Heart right ventricle (tissue), 16 donors: ENCODE measurements at places on chromosomes 16 and 17. TPM values are rescaled to one million over a fixed set of nuclear protein-coding genes. Genes with fewer than 3 reads are reported as not detected.

TEN1 gene
- 20.1 TPM for polyA plus RNA-seq

PYDC1 gene
- polyA plus RNA-seq, result not detected

TMEM235 gene
- not detected for polyA plus RNA-seq

LRRC75A gene
- polyA plus RNA-seq, result 0.77 TPM

DNA sequence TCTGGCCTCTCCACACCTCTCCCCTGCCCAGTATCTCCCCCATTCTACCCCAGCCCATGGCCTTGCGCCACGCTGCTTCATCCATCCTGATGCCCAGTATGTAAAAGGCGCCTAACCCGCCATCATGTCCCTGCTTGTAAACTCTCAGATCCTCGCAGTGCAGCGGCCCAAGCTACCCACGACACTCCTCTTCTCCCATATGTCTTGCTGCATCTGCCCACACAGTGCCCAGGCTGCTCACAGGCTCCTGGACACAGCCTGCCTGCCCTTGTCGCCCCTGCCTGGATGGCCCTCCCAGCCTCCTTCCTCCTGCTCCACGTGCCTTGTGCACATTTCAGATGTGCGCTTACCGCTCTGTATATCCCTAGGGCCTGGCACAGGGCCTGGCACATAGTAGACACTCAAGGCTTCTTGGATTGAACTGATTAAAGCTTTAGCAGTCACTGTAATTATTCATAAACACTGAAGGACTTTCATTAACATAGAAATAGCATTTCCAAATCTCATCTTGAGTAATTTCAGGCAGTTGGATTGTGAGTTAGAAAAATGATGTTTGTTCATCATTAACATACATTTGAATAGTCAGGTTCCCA, 129.1 kb downstream of the CLEC16A start:
- H3K27ac ChIP-seq, result no peak overlapping the region
- H3K36me3 ChIP-seq, result no peaks in the 10 kb centered on the region
- no peaks in the 10 kb centered on the region for H3K4me1 ChIP-seq
- no peaks in the 10 kb centered on the region for H3K27me3 ChIP-seq
- H3K4me3 ChIP-seq, result no peak overlapping the region

GRCh38 chr16:22214889-22215288, 8.8 kb downstream of the EEF2K start:
- no peak for DNase-seq
- no peak overlapping the region for H3K4me3 ChIP-seq
- H3K27me3 ChIP-seq, result no peaks in the 10 kb centered on the region
- H3K36me3 ChIP-seq, result peaks cover 16% of the 10 kb centered on the region
- peaks cover 4% of the 10 kb centered on the region for H3K4me1 ChIP-seq
- no peak overlapping the region for H3K27ac ChIP-seq

DNA sequence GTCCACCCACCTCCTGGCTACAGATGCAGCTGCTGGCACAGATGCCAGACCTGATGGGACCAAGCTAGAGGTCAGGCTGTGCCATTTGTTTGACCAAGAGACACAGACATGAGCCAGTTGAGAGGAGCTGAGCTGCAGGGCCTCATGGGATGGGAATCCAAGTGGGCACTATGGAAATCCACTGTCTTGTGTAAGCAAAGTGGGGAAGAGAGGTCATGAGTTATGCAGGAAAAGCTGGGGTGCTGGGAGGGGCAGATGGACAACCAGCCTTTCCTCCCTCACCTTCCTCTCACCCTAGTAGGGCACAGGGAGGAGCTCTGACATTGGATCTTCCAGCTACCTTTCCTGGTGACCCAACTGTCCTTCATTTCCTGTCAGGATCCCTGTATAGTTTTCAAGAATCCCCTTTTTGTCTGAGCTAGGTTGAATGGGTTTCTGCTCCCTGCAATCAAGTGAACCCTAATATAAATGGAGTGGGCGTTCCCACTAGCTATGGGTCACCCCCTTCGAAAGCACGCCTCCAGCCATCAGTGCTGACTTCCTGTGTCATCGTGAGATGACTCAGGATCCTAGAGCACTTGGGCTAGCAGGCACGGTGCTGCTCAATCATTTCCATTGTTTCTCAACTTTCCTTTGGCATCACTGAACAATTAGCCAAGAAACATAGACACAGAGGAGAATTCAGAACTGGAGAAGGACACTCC, 13.6 kb downstream of the ATPAF2 start:
- no peaks in the 10 kb centered on the region for H3K36me3 ChIP-seq
- no peak overlapping the region for H3K27ac ChIP-seq
- no peak overlapping the region for H3K4me3 ChIP-seq

- H3K36me3 ChIP-seq, result no peaks in the 10 kb centered on the region
- no peak overlapping the region for H3K4me3 ChIP-seq
- no peak for DNase-seq
- no peaks in the 10 kb centered on the region for H3K27me3 ChIP-seq
- peaks cover 49% of the 10 kb centered on the region for H3K4me1 ChIP-seq
Observed at GRCh38 chr17:2213291-2213960, 90.2 kb downstream of the SMG6 start.

- H3K36me3 ChIP-seq, result no peaks in the 10 kb centered on the region
- no peak overlapping the region for H3K4me3 ChIP-seq
- H3K4me1 ChIP-seq, result no peaks in the 10 kb centered on the region
- H3K27ac ChIP-seq, result no peak overlapping the region
Observed at GRCh38 chr17:72898725-72899124, 193.8 kb downstream of the SLC39A11 start.

- H3K36me3 ChIP-seq, result no peaks in the 10 kb centered on the region
- DNase-seq, result no peak
- H3K4me3 ChIP-seq, result no peak overlapping the region
- H3K4me1 ChIP-seq, result no peaks in the 10 kb centered on the region
Observed at GRCh38 chr17:50570528-50570927, 10.0 kb downstream of the CACNA1G start.

DNA sequence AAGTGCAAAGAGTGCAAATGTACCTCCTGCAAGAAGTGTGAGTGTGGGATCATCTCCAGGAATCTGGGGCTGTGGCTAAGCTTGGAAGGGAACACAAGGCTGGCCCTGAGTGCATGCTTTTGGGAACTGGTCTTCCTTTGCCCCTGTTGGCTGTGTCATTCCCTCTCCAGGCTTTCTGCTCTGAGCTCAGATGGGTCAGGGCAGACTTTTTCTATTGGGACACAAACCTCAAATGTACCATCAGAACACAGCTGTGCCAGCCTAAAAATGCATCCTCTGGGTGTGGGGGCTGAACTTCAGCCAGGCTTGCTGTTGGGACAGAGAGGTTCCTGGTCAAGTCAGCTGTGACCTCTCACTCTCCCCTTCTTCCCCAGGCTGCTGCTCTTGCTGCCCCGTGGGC, 914 bp downstream of the MT1B start:
- H3K27me3 ChIP-seq, result peaks cover 23% of the 10 kb centered on the region
- H3K27ac ChIP-seq, result no peak overlapping the region
- no peaks in the 10 kb centered on the region for H3K36me3 ChIP-seq
- no peak for DNase-seq

DNA sequence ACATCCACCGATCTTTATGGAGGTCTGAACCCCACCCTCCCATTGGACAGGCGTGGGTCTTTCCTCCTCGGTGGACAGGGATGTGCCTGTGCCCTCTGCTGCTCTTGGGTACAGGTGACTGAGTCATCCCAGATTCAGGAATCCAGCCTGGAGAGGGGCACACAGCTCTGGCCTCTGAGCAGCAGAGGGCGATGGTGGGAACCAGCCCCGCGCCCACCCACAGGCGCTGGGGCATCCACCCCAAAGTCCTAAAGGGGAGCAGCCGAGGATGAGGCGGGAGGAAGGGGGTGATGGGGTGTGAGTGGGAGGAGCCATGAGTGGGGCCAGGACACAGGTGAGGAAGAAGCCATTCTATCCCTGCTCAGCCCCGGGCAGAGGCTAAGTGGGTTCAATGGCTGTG, 35.0 kb downstream of the ENGASE start:
- no peak for DNase-seq
- H3K4me3 ChIP-seq, result no peak overlapping the region
- H3K36me3 ChIP-seq, result no peaks in the 10 kb centered on the region
- H3K4me1 ChIP-seq, result peaks cover under 1% of the 10 kb centered on the region

- H3K27ac ChIP-seq, result no peak overlapping the region
- H3K4me3 ChIP-seq, result no peak overlapping the region
- H3K4me1 ChIP-seq, result peaks cover 11% of the 10 kb centered on the region
- H3K36me3 ChIP-seq, result no peaks in the 10 kb centered on the region
Observed at GRCh38 chr16:77917971-77918370, 104.4 kb upstream of the CLEC3A start.

DNA sequence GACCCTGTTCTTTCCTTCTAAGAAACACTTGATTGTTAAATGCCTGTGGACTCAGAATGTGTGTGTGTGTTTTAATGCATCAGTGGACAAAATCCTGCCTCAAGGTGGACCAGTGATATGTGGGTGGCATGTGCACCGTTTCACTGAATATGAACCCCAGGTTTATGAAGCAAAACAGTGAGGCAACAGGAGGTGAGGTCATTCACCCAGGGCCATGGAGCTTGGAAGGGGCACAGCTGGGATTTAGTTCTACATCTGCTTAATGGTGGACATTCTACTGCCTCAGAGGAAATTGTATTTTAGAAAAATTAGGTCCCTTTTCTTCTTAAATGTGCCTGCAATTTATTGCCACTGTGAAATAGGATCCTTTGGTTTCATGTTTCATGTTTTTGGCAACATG, 549.5 kb upstream of the EEF2KMT start:
- no peak overlapping the region for H3K27ac ChIP-seq
- no peaks in the 10 kb centered on the region for H3K4me1 ChIP-seq
- no peaks in the 10 kb centered on the region for H3K36me3 ChIP-seq
- no peak overlapping the region for H3K4me3 ChIP-seq
